Regular cardiac myocyte (primary cell): ENCODE measurements at places on chromosomes 5 and 9. TPM values are rescaled to one million over a fixed set of nuclear protein-coding genes. Genes with fewer than 3 reads are reported as not detected.

CNTNAP3 gene
- total RNA-seq, result 2.8 and 2.9 TPM in 2 replicates

SARDH gene
- 9.6 and 12.8 TPM in 2 replicates for total RNA-seq

SLC6A3 gene
- total RNA-seq, result not detected in 2 replicates

SPATA31E1 gene
- total RNA-seq, result not detected in 2 replicates

PCDHB9 gene
- under 0.01 and 0.56 TPM in 2 replicates for total RNA-seq

LHX3 gene
- total RNA-seq, result under 0.01 TPM in 1 of 2 replicates, not detected in the other
